Aorta (tissue), 5 donors: ENCODE measurements at places on chromosomes 3 and 15.

DNA sequence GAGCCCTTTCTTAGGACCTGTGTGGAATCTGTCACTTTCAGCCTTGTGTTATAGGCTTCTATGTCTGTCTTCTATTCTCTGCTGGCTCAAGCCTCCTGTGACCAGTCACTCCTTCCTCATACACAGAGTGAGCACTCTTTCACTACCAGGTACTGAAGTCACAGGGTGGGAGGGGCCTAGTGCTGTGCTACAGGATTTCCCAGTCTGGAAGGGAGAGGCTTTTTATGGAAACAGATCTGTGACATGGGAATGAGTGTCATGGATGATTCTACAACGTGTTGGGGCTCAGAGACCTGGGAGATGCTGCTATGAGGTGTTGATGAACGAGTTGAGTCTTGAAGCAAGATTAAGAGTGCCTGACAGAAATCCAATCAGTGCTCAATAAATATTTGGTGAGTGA, 100.5 kb downstream of the PDCD6IP start:
- DNase-seq = no peak

GRCh38 chr3:197749315-197749600, 425 bp upstream of the FYTTD1 start:
- no peak for DNase-seq

- DNase-seq = no peak
These were observed 14.2 kb upstream of the SLC25A36 start for GRCh38 chr3:140927279-140928069.

- no peak for DNase-seq
These were observed 4.3 kb upstream of the STRA6 start for GRCh38 chr15:74206801-74207281.

DNA sequence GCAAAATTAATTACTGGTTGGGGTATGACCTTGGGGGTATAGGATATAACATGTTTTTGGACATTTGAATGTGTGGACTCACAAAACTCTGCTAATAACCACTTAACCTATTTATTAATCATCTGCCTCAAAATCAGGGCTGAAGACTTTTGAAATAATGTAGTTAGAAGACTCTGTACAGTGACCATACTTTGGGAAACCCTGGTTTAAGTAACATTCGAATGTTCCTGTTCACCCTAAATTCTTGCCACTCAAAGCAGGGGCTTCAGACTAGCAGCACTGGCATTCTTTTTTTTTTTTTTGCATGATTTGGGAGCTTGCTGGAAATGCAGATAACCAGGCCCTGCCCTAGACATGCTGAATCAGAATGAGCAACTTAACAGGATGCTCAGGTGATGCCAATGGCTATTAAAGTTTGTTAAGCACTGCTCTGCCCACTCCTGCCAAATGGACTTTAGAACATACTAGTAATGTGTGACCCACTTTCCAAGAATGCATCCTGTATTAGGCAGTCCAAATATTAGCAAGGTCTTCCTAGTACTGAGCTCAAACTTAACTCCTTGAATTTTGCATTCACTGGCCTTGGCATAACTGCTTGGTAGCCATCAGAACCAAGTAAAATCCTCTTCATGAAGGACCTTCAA, 12.7 kb upstream of the ST3GAL6 start:
- no peak for DNase-seq

DNA sequence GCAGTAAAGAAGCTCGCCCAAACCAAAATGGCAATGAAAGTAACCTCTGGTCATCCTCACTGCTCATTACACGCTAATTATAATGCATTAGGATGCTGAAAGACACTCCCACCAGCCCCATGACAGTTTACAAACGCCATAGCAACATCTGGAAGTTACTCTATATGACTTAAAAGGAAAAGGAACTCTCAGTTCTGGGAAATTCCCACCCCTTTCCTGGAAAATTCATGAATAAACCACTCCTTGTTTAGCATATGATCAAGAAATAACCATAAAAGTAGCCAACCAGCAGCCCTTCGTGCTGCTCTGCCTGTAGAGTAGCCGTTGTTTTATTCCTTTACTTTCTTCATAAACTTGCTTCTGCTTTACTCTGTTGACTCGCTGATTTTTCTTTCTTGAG, 164.6 kb downstream of the SMAD6 start:
- no peak for DNase-seq

DNA sequence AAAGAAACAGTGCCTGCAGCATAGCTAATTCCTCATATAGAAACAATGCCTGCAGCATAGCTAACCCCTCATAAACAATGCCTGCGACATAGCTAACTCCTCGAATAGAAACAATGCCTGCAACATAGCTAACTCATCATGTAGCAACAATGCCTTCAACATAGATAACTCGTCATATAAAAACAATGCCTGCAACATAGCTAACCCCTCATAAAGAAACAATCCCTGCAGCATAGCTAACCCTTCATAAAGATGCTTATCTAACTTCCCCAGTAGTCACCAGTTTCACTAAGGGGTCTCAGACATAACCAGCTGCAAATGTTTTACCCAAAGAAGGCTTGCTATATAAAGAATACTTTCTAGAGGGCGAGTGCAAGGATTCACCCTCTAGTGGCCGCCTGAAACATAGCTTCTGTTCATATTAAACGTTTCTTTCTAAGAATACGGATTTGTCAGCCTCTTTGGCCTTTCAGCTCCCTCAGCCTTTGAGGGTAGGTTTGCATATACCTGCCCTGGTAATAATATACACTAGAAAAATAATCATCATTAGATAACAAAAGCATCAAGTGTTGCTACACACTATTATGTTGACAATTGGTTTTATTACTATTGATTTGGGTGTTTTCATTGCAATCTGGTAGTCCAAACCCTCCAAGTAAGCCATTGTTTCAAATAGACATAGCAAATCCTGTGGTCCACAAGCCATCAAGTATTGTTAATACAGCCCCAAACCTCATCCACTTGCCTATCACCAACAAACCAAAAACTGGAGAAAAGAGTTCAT, 44.4 kb upstream of the FAN1 start:
- DNase-seq = no peak

DNA sequence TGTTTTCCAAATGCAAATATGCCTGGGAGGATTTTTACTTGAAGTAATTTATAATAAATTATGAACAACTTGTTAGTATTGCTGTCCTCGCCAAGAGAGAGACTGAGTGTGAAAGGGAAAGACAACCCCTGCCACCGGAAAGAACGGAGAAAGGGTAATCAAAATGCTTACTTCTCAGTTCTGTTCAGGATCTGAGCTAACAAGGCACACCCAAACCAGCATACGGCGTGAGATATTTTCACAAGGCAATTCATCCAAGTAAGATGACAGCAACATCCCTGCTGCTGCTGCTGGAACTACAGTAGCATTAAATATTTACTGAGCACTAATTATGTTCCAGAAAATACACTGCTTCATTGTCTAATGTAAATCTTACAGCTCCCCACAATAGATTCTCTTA, 96.1 kb downstream of the KBTBD8 start:
- no peak for DNase-seq

GRCh38 chr15:96514607-96515285, 184.2 kb downstream of the NR2F2 start:
- DNase-seq = no peak

DNA sequence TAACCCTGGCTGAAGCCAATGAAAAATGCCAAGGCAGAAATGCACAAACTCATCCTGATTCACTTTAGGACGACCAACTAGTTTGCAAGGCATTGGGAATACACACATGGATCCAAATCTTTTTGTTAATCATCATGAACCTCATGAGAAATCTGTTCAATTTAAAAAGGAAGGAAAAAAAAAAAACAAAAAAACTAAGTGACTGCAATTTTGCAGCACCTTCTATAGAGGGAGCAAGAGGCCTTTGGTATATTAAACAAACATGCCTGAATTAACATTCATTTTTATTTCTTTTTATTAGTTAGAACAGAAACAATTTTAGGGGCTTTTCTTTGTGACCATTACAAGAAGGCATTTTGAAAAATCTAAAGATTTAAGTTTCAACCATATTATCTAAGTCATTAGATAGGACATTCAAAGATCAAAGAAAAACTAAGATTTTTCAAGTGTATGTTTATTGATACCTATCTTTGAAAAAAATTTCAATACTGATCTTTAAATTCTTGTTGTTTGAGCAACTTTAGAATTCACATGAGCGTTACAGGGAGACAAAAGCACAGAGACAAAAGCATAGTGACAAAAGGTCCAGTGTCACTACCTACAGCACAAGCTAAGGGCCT, 182.4 kb downstream of the CBLB start:
- DNase-seq = no peak

GRCh38 chr3:46471371-46471914, 6.7 kb upstream of the LTF start:
- DNase-seq = no peak

DNA sequence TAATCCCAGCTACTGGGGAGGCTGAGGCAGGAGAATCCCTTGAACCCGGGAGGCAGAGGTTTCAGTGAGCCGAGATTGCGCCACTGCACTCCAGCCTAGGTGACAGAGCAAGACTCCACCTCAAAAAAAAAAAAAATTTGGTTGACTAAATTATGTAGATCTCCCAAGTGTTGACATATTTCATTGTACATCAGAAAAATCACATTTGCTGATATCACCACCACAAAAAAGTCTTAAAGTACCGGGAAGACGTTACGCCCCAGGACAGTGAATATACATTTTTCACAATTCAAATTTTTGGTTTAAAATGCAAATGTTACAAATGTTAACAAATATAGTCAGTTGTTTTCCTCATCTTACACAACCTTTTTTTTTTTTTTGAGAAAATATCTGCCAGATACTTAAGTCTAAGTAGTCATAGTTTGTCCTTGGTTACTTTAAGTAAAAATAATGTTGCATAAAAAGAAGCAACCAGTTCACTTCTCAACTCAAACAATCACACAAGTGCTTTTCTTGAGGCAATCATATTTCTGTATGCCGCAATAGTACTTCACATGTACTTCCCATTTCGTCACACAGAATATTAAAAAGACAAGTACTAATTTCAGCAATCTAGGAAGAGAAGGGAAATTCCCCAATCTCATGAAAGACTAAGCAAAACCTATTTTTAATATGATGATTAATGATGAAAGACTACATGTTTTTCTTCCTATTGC, 41.0 kb upstream of the TCF12 start:
- no peak for DNase-seq

DNA sequence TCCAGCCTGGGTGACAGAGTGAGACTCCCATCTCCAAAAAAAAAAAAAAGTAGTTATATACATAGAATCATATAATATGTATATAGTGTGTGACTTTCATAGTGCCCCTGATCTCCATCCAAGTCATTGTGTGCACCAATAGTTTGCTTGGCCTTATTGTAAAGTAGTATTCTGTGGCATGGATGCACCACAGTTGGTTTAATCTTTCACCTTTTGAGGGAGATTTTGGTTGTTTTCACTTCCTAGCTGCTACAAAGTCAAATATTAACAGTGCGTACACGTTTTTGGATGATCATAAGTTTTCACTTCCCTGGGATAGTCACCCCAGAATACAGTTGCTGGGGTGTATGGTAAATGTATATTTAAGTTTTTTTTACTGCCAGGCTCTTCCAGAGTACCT, 162.8 kb downstream of the PTPRG start:
- no peak for DNase-seq

GRCh38 chr3:31251083-31251482, 281.6 kb upstream of the STT3B start:
- no peak for DNase-seq

DNA sequence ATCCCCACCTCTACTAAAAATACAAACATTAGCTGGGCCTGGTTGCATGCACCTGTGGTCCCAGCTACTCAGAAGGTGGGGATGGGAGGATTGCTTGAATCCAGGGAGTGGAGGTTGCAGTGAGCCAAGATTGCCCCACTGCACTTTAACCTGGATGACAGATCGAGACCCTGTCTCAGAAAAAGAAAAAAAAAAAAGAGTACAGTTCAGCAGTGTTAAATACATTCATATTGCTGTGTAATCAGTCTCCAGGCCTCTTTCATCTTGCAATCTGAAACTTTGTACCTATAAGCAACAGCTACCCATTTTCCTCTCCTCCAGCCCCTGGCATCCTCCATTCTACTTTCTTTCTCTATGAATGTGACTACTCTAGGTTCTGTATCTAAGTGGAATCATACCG, 61.2 kb downstream of the LPP start:
- DNase-seq = no peak

- DNase-seq = no peak
These were observed 145.5 kb downstream of the WNT5A start for GRCh38 chr3:55341502-55342031.

DNA sequence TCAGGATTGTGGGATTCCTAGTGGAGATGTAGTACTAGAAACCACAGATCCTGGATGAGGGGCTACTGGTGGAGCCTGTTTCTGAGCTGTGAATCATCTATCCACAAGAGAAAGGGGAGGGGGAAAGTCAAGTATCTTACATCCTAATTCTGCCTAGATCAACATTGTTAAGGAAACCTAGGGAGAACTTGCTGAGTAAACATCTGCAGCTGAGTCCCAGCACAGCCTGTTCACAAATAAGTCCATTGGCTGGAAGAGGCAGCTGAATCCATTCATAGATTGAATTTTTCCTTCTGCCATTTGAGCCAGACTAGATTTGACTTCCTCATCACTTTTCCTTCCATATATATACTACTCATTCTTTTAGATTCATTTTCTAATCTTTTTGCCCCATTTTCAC, 460.5 kb downstream of the TUSC7 start:
- no peak for DNase-seq

DNA sequence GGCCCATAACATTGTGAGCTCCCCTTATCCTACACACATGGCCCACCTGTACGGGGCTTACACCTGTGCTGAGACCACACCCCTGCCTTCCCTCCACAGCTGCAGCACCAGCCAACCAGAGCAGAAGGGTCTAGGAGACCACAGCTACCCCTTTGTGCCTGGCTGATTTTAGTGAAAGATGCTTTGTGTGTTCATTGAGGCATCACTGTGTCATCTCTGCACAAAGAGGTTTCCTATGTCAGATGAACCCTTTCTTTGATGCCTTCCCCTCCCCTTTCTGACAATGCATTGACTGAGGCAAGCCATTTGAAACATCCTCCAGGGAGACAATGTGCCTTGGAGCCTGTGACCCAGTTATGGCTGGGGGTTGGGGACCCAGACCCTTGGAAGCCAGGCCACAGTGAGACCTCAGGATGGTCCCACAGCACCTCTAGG, 54.9 kb upstream of the SLC7A14 start:
- DNase-seq = no peak

GRCh38 chr15:46714950-46715349, 1002.4 kb upstream of the SEMA6D start:
- DNase-seq = no peak

DNA sequence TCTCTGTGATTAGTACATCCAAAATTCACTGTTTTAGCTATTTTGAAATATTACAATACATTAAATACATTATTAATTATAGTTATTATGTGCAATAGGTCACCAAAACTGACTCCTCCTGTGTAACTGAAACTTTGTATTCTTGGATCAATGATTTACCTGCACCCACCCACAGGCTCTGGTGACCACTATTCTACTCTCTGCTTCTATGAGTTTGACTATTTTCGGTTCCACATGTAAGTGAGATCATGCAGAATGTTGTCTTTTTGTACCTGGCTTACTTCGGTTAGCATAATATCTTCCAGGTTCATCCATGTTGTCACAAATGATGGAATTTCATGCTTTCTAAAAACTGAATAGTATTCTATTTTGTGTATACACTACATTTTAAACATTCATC, 43.8 kb downstream of the SLC2A2 start:
- no peak for DNase-seq

- no peak for DNase-seq
These were observed 355.1 kb downstream of the NSUN3 start for GRCh38 chr3:94417963-94418455.
